ENCODE measurements at places on chromosomes 11 and 22. TPM values are rescaled to one million over a fixed set of nuclear protein-coding genes. Genes with fewer than 3 reads are reported as not detected.

The AP5B1 gene
- 13.0 TPM for polyA plus RNA-seq

The OR5A1 gene
- not detected for polyA plus RNA-seq

The TRIM51 gene
- polyA plus RNA-seq, result not detected

The CD3D gene
- polyA plus RNA-seq, result not detected

The ATG13 gene
- 60.1 TPM for polyA plus RNA-seq

The OR51B2 gene
- not detected for polyA plus RNA-seq

The FAM227A gene
- polyA plus RNA-seq, result 0.58 TPM

The MCAM gene
- 3,419 TPM for polyA plus RNA-seq

The C11orf86 gene
- not detected for polyA plus RNA-seq

All from endothelial cell of umbilical vein (primary cell).